Endothelial cell (in vitro differentiated cells): ENCODE measurements at places on chromosomes 5 and 9.

DNA sequence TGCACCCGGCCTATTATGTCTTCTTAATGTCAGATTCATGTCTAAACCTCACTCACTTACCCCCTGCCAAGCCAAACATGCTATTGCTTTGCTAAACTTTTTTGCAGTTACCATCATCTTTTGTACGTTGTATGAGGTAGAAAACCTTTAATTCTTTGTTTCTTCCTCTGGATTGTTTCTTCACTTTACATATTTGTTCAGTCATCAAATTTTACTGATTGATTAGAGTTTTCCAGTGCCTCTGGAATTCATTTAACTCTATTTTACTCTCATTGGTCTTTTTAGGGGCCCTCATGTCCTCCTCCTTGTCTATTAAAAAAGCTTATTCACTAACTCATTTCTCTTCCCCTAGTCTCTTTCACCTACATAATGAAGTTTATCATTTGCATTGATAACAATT, 67.0 kb downstream of the RIC1 start:
- no peak overlapping the region for H3K27ac ChIP-seq

GRCh38 chr5:139886213-139886612, 90.6 kb downstream of the PSD2 start:
- no peaks in the 10 kb centered on the region for H3K4me1 ChIP-seq
- H3K27ac ChIP-seq = no peak overlapping the region
- peaks cover 3% of the 10 kb centered on the region for H3K27me3 ChIP-seq

- peaks cover 27% of the 10 kb centered on the region for H3K36me3 ChIP-seq
- no peak overlapping the region for H3K4me3 ChIP-seq
- no peak for DNase-seq
- no peak overlapping the region for H3K27ac ChIP-seq
Observed at GRCh38 chr5:148416921-148417320, 33.2 kb downstream of the FBXO38 start.

DNA sequence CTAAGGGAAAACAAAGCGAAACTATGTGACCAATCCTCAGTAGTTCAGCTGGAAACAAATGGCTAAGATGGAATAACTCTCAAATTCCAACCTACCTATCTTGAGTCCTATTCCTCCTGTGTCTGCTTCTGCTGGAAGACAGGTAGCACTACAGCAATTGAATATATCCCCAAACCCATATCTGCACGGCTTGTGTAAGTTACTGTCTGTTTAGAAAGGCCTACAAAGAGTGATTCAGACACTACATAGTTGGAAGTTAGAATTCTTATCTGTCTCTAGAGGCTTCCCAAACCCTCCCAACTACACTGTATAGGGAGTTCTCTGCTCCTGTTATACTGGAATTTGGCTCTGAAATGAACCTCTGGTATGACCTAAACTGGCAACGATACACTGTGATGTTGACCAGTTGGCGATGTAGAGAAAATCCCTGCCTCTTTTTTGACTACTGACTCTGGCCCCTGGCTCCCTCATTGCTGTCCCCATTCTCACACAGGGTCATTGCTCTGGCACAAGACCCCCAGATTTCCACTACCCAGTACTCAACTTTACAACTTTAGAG, 22.6 kb upstream of the NADK2 start:
- H3K4me1 ChIP-seq = no peaks in the 10 kb centered on the region
- DNase-seq = no peak
- no peak overlapping the region for H3K27ac ChIP-seq
- H3K4me3 ChIP-seq = no peak overlapping the region
- H3K27me3 ChIP-seq = no peaks in the 10 kb centered on the region

- no peak overlapping the region for H3K27ac ChIP-seq
- H3K4me1 ChIP-seq = peaks cover 19% of the 10 kb centered on the region
- H3K4me3 ChIP-seq = no peak overlapping the region
- peaks cover 2% of the 10 kb centered on the region for H3K27me3 ChIP-seq
Observed at GRCh38 chr9:123087359-123087888, 54.0 kb downstream of the GPR21 start.

- H3K36me3 ChIP-seq = no peaks in the 10 kb centered on the region
- no peak overlapping the region for H3K27ac ChIP-seq
- no peaks in the 10 kb centered on the region for H3K4me1 ChIP-seq
- no peaks in the 10 kb centered on the region for H3K27me3 ChIP-seq
- no peak for DNase-seq
- no peak overlapping the region for H3K4me3 ChIP-seq
Observed at GRCh38 chr5:98433022-98433421, 340.4 kb upstream of the RGMB start.

GRCh38 chr9:137049544-137050449, 3.8 kb upstream of the NPDC1 start:
- H3K36me3 ChIP-seq = no peaks in the 10 kb centered on the region
- DNase-seq = peak; percentile 77
- no peak overlapping the region for H3K27ac ChIP-seq
- H3K4me3 ChIP-seq = no peak overlapping the region
- peaks cover 6% of the 10 kb centered on the region for H3K4me1 ChIP-seq
- peaks cover 3% of the 10 kb centered on the region for H3K27me3 ChIP-seq

GRCh38 chr9:107227774-107228173, 55.3 kb upstream of the RAD23B start:
- no peak for DNase-seq
- H3K4me3 ChIP-seq = no peak overlapping the region
- no peak overlapping the region for H3K27ac ChIP-seq
- H3K4me1 ChIP-seq = no peaks in the 10 kb centered on the region
- no peaks in the 10 kb centered on the region for H3K27me3 ChIP-seq

DNA sequence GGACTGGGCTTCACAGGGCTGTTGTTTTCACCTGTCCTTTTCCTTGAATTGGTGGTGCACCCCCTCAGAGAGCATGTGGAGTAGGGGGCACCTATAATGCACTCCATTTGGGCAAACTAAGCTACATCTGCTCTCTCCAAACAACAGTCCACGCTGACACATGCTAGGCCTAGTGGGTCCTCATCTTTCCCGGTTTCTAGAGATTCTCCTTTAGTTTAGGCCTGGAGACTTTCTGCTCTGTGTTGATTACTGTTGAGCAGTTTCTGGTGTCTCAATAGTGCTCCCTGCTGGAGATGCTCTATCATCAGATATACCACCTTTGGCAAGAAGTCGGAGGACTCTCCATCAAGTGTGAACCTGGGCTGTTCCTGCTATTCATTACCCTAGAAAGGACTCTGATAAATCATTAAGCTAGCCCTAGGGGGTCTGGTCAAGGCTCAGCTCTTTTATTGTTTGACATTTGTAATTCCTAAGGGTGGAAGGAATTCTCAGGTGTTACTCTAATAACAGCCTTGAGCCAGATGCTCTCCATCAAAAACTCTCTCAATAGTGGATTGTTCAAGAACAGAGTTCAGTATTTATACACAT, 64.0 kb upstream of the FYB1 start:
- no peak overlapping the region for H3K27ac ChIP-seq
- no peaks in the 10 kb centered on the region for H3K27me3 ChIP-seq
- peak; percentile 55 for DNase-seq
- peaks cover 4% of the 10 kb centered on the region for H3K36me3 ChIP-seq

DNA sequence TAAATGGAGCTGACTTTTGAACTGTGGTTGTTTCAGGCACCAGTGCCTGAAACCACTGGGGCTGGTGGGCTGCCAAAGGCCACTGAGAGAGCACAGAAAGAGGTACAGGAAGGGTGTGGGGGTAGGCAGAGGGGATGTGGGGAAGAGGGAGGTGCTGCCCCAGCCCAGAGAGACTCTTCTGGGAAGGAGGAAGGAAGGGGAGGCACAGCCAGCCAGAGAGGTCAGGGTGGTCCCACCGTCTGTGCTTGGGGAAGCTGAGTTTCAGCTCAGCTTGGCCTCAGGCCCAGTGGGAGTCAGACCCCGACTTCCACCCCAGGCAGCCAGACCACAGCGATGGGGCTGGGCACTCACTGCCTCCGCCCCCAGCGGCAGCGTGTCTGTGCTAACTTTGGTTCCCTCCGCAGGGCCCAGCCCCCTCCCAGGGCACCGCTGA, 8.6 kb upstream of the PHYKPL start:
- H3K4me1 ChIP-seq = peaks cover 5% of the 10 kb centered on the region
- no peak overlapping the region for H3K4me3 ChIP-seq
- DNase-seq = no peak
- H3K27me3 ChIP-seq = peaks cover 12% of the 10 kb centered on the region

DNA sequence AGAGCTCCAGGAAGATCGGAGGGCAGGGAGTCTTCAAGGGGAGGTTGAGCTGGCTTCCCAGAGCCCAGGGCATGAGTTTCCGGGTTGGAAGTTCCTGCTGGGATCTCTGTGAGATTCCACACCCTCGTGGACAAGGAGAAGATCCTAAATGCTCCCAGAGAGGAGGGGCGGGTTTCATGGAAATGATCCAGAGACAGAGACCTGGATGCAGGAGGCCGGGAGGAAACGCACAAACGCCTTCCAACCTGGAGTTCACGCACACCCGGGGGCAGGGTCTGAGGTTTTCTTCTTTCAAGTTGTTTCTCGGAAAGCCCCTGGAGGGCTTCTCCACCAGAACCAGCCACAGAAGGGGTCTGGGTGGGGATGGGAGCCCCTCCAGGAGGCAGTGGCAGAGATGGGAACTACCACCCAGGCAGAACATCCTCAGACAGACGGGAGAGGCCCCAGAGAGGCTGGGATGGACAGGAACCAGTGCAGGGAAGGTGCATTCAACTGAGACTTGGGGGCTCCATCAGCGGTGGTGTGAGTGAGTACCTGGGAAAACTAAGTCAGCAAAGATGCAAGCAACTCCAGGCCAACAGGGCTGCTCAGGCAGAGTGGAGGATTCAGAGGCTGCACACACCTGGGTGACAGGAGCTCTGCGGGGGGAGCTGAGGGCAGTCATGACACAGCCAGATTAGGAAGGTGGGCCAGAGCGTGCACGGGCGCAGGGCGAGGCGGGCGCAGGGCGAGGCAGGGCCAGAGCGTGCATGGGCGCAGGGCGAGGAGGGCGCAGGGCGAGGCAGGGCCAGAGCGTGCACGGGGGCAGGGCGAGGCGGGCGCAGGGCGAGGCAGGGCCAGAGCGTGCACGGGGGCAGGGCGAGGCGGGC, 52.1 kb upstream of the EXOC3 start:
- H3K27ac ChIP-seq = no peak overlapping the region
- H3K36me3 ChIP-seq = peaks cover 15% of the 10 kb centered on the region
- no peak for DNase-seq
- H3K4me1 ChIP-seq = peaks cover 26% of the 10 kb centered on the region

GRCh38 chr5:61744690-61745619, 412.9 kb downstream of the ZSWIM6 start:
- H3K4me1 ChIP-seq = no peaks in the 10 kb centered on the region
- DNase-seq = no peak
- peaks cover 8% of the 10 kb centered on the region for H3K27me3 ChIP-seq
- no peaks in the 10 kb centered on the region for H3K36me3 ChIP-seq

DNA sequence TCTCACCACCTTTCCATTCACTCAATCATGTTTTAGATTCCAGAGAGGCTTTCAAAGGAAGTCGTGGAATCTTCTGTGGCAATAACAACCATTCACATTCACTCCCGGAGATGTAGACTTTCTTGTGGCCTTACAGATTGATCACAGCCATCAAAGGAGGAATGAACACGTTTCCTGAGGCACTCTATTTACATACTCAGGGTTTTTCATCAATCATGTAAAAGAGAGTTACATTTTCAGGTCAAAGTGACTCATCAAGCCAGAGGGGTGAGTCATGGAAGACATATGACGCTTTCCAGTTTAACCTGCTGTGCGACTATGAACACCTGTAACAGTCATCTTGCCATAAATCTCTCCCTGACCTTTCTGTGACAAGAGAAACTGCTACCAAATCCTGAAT, 39.3 kb upstream of the RAD23B start:
- DNase-seq = no peak
- peaks cover 1% of the 10 kb centered on the region for H3K4me1 ChIP-seq
- H3K4me3 ChIP-seq = no peak overlapping the region
- peaks cover 2% of the 10 kb centered on the region for H3K27me3 ChIP-seq
